H1 (cell line): ENCODE measurements at places on chromosomes 7 and 10. TPM values are rescaled to one million over a fixed set of nuclear protein-coding genes. Genes with fewer than 3 reads are reported as not detected.

The C10orf143 gene
- 1.3 and 2.0 TPM in 2 replicates for total RNA-seq

GRCh38 chr10:82176587-82176986, 301.6 kb downstream of the NRG3 start:
- H3K4me3 ChIP-seq = no peak overlapping the region
- H3K4me1 ChIP-seq = no peaks in the 10 kb centered on the region
- no peaks in the 10 kb centered on the region for H3K36me3 ChIP-seq

- H3K4me1 ChIP-seq = no peaks in the 10 kb centered on the region
- no peak overlapping the region for H3K27ac ChIP-seq
- H3K27me3 ChIP-seq = no peaks in the 10 kb centered on the region
- no peaks in the 10 kb centered on the region for H3K36me3 ChIP-seq
- no peak overlapping the region for H3K4me3 ChIP-seq
Measured at GRCh38 chr10:14860791-14861190, 17.9 kb upstream of the SUV39H2 start.

GRCh38 chr10:33326933-33327332, 7.5 kb downstream of the NRP1 start:
- no peaks in the 10 kb centered on the region for H3K27me3 ChIP-seq
- H3K4me1 ChIP-seq = no peaks in the 10 kb centered on the region
- no peak overlapping the region for H3K4me3 ChIP-seq
- no peak for DNase-seq
- no peak overlapping the region for H3K27ac ChIP-seq
- no peaks in the 10 kb centered on the region for H3K36me3 ChIP-seq

GRCh38 chr10:1462032-1462431, 275.3 kb downstream of the ADARB2 start:
- no peak overlapping the region for H3K27ac ChIP-seq
- no peaks in the 10 kb centered on the region; the same call in 1 of the 2 replicates for H3K4me1 ChIP-seq
- H3K4me3 ChIP-seq = no peak overlapping the region
- no peaks in the 10 kb centered on the region for H3K27me3 ChIP-seq
- no peaks in the 10 kb centered on the region for H3K36me3 ChIP-seq
